Type B pancreatic cell (in vitro differentiated cells): ENCODE measurements at places on chromosomes 7 and 10. TPM values are rescaled to one million over a fixed set of nuclear protein-coding genes. Genes with fewer than 3 reads are reported as not detected.

The EPHA1 gene
- 18.0 and 40.1 TPM in 2 replicates for total RNA-seq

The RAMP3 gene
- total RNA-seq: 0.48 and 0.70 TPM in 2 replicates

The PPP1R17 gene
- total RNA-seq: 3.9 and 4.5 TPM in 2 replicates

The TMEM178B gene
- total RNA-seq: 4.7 and 8.7 TPM in 2 replicates

The MYH16 gene
- not detected in 2 replicates for total RNA-seq

The EVX1 gene
- total RNA-seq: 0.41 and 0.71 TPM in 2 replicates

DNA sequence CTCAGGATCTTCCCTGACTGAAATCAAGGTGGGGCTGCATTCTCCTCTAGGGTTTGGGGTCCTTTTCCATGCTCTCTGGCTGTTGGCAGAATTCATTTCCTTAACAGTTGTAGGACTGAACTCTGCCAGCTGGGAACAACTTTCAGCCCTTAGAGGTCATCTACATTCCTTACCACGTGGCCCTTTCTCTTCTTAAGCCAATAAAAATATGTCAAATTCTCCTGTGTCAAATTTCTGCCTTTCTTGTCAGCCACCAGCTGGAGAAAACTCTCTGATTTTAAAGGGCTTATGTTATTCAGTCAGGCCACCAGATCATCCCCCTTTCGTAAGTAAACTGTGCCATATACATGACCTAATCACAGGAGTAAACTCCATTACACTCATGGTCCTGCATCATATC lies 95.3 kb upstream of the IL6 start:
- no peak for DNase-seq

DNA sequence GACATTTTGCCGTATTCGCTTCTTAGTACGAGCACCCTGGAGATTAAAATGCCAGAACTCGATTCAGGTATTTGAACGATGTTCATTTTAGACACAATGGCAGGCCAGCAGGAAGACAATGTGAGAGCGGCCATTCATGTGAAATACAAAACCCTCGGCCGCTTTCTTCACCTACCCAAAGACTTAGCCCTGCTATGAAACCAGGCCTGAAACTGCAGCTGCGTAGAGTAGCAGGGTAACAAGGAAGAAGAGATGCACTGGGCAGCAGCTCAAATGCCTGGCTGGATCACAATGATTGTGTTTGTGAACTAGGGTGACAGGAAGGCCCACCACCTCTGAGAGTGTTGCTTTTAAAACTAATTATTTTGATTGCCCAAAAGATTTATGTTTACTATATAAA lies 234.8 kb downstream of the TRIL start:
- DNase-seq: no peak

DNA sequence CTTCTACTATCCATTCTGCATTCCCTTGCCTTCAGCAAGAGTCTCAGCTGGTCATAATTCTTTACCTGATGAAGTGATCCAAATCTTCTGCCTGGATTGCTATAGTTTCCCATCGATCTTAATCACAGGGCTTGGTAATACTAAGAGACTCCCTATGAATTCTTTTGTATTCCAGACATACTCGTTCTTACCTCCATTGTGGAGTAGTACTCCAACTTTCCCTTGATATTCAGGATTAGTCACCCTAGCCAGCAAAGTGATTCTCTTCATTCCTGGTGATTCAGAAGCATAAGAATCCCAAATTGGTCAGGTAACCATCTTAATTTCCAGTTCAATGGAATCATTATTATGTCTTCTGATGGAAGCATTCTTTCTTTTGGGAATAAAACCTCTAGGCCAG lies 96.7 kb downstream of the TWIST1 start:
- DNase-seq: no peak

GRCh38 chr7:69698109-69698825 lies 100.0 kb downstream of the AUTS2 start:
- no peak for DNase-seq

GRCh38 chr10:59016043-59016442 lies 160.4 kb upstream of the PHYHIPL start:
- DNase-seq: no peak

- no peak for DNase-seq
Measured at GRCh38 chr10:80596391-80597257, 58.9 kb downstream of the SH2D4B start.

GRCh38 chr10:20622531-20623211 lies 274.4 kb downstream of the NEBL start:
- no peak for DNase-seq

GRCh38 chr10:29199339-29199738 lies 89.5 kb upstream of the LYZL1 start:
- no peak for DNase-seq

- DNase-seq: no peak
Measured at GRCh38 chr7:73353243-73353642, 25.3 kb downstream of the FKBP6 start.

- DNase-seq: no peak
Measured at GRCh38 chr7:26815426-26815825, 49.0 kb downstream of the SKAP2 start.

- DNase-seq: no peak
Measured at GRCh38 chr10:91540733-91541132, 92.1 kb downstream of the PPP1R3C start.

DNA sequence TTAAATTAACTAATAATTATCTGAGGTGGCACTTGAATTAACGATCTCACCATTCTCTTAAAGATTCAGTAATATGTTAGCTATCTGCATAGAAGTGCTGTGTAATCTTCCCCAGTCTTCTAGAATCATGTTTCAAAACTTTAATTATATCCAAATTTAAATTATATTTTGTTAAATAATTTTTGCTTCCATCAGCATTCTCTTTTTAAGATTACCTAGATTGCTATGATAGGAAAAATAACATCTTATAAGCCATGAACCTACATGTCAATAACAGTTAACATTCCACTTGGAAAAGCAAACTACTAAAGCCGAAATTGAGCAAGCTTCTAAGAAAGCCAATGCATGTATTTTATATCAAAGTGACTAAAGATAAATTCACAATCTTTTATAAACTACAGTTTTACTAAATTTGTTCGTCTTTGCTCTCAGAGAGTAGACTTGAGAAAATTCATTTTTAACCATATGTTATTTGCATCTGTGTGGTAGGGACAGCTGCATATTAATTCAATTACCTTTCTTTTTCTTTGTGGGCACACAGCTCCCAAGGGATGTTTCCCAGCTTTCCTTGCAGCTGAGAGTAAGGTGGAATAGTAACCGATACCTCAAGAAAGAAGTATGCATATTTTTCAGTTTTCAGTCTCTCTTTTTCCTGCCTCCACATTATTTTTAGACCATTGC lies 105.4 kb upstream of the ABCB5 start:
- DNase-seq: no peak

GRCh38 chr7:34057956-34058355 lies 152.6 kb downstream of the BMPER start:
- DNase-seq: no peak
